CD4-positive, alpha-beta T cell (primary cell): ENCODE measurements at places on chromosomes 16 and 17. TPM values are rescaled to one million over a fixed set of nuclear protein-coding genes. Genes with fewer than 3 reads are reported as not detected.

CHST6 gene
- total RNA-seq: not detected

ADAD2 gene
- total RNA-seq: 0.59 TPM

ZPBP2 gene
- total RNA-seq: not detected

DNA sequence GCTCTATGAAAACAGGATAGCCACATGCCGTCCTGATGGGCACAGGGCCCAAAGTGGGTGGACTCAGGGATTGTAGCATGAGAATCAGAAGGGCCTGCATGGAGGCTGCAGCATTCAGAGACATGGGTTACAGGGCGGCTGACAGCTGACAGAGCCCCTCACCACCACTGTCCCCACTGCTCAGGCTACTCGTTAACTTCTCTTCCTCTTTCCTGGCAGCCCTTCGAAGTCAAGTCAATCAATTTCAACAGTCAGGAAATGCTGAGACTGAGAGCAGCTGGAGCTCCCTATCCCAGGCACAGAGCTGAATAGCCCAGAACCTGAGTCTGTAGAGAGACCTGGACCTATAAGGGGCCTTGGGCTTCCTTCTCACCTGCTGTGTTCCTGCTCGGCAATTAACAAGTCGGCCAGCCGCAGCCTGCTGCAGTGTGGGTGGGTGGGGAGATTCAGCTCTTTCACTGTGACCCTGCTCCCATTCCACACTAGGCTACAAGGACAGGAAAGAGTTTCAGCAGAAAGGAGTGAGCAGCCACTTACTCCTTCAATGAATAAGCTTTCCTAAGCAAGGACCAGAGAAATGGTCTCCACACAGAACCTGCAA, 76.9 kb downstream of the TEX14 start:
- H3K27ac ChIP-seq: no peak overlapping the region
- DNase-seq: no peak

DNA sequence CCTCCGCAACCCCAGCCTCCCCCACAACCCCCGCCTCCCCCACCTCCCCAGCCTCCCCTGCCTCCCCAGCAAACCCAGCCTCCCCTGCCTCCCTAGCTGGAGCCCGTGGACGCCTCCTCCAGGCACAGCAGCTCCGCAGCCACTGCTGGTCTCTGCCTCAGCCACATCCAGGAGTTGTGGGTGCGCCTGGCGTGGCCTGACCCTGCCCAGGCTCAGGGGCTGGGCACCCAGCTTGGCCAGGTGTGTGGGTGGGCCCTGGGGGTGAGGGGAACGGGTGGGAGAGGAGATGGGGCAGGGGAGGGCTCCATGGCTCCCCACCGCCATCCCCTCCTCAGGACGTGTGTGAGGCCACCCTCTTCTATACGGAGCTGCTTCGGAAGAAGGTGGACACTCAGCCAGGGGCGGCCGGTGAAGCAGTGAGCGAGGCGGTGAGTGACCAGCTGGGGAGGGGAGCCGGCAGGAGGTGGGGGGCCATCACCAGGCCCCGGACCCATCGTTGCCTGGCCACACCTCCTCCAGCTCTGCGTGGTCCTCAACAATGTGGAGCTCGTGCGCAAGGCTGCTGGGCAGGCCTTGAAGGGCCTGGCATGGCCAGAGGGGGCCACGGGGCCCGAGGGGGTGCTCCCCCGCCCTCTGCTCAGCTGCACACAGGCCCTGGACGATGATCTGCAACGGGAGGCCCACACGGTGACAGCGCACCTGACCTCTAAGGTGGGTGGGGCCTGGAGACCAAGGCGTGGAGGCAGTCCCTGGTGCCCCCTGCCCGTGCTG, 5.8 kb downstream of the TSR3 start:
- no peaks in the 10 kb centered on the region for H3K27me3 ChIP-seq
- no peak overlapping the region for H3K4me3 ChIP-seq
- no peak for DNase-seq
- peaks cover 41% of the 10 kb centered on the region for H3K4me1 ChIP-seq
